Small intestine (tissue), 16 donors: ENCODE measurements at places on chromosomes 1 and 21. TPM values are rescaled to one million over a fixed set of nuclear protein-coding genes. Genes with fewer than 3 reads are reported as not detected.
A peak's percentile ranks its signal among the peaks of the same experiment; 100 is the strongest.

- no peak overlapping the region for H3K27ac ChIP-seq
- no peak overlapping the region for H3K4me3 ChIP-seq
- no peaks in the 10 kb centered on the region for H3K27me3 ChIP-seq
- no peak for DNase-seq
Observed at GRCh38 chr1:195332102-195332501, 1276.1 kb downstream of the KCNT2 start.

Gene CHRM3
- 2.5 TPM for polyA plus RNA-seq

GRCh38 chr1:108852221-108852975 is 4.5 kb downstream of the AKNAD1 start:
- H3K27me3 ChIP-seq: no peaks in the 10 kb centered on the region
- DNase-seq: no peak
- H3K36me3 ChIP-seq: no peaks in the 10 kb centered on the region
- no peak overlapping the region for H3K27ac ChIP-seq
- H3K4me1 ChIP-seq: no peaks in the 10 kb centered on the region
- no peak overlapping the region for H3K4me3 ChIP-seq

GRCh38 chr1:99768524-99769245 is 2.2 kb upstream of the FRRS1 start:
- no peaks in the 10 kb centered on the region for H3K27me3 ChIP-seq
- no peak for DNase-seq
- H3K36me3 ChIP-seq: no peaks in the 10 kb centered on the region
- no peak overlapping the region for H3K27ac ChIP-seq

- no peaks in the 10 kb centered on the region for H3K36me3 ChIP-seq
- H3K27ac ChIP-seq: peak overlapping the region; percentile 100
- peak; percentile 98 for DNase-seq
- peak overlapping the region; percentile 1 for H3K4me3 ChIP-seq
- H3K27me3 ChIP-seq: no peaks in the 10 kb centered on the region
- no peaks in the 10 kb centered on the region for H3K4me1 ChIP-seq
Observed at GRCh38 chr1:39933956-39934941, 20.7 kb upstream of the MFSD2A start.

Gene SAMD11
- polyA plus RNA-seq: 0.89 TPM

DNA sequence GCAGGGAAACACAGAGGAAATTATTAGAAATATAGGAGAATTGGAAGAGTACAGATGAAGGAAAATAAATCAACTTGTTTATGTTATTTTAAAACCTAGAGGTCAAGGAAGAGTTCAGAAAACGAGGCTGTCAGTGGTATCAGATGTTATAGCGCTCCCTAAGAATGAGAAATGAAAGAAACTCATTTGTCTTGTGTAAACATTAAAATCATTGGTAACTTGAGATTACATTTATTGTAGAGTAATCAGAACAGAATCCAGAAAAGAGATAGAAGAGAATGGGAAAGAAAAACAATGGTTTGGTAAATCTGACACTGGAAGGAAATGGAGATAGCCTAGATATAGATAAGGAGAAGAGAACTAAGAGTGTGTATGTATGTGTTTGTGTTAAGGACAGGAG is 106.4 kb downstream of the ATF6 start:
- H3K27me3 ChIP-seq: no peaks in the 10 kb centered on the region
- no peaks in the 10 kb centered on the region for H3K36me3 ChIP-seq
- DNase-seq: no peak
- no peak overlapping the region for H3K27ac ChIP-seq

DNA sequence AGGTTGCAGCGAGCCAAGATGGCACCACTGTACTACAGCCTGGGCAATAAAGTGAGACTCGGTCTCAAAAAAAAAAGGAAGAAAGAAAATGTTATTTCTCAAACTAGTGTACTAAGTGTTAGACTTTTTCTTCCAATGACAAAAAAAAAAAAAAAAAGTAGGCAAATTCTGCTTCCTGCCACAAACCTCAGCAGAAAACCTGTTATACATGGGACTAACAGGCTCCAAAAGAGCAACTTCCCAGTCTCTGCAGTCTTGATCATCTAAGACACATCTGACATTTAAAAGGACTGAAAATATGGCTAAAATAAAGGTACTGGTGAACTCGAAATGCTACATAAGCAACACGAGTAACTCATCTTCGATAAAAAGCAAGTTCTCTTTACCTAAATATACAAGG is 59.6 kb downstream of the HSF2BP start:
- no peak overlapping the region for H3K4me3 ChIP-seq
- H3K4me1 ChIP-seq: no peaks in the 10 kb centered on the region
- H3K27ac ChIP-seq: no peak overlapping the region
- no peak for DNase-seq
- H3K27me3 ChIP-seq: no peaks in the 10 kb centered on the region

Gene IFI6
- 137 TPM for polyA plus RNA-seq

Gene KIF21B
- 1.2 TPM for polyA plus RNA-seq

- H3K27me3 ChIP-seq: no peaks in the 10 kb centered on the region
- no peak overlapping the region for H3K27ac ChIP-seq
- no peaks in the 10 kb centered on the region for H3K4me1 ChIP-seq
- no peak overlapping the region for H3K4me3 ChIP-seq
Observed at GRCh38 chr21:44514218-44514520, 25.8 kb downstream of the KRTAP10-1 start.
